CD14-positive monocyte (primary cell): ENCODE measurements at places on chromosomes 5 and 9. TPM values are rescaled to one million over a fixed set of nuclear protein-coding genes. Genes with fewer than 3 reads are reported as not detected.
A peak's percentile ranks its signal among the peaks of the same experiment; 100 is the strongest.

DNA sequence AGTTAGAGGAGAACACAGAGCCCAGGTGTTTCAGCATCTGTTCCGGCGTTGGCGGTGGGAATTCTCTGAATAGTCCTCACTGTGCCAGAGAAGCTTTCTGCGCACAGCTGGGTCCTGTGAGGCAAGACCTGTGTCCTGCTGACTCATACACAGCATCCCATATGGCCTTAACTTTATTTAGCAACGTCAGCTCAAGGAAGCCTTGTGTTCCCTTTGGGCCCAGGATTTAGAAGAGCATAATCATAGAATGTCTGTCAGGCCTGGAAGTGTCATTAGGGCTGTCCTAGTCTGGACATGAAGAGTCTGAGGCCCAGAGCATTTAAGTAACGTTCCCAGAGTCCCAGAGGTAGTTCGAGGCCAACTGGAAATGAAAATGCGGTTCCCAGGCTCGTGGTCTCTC lies 188.6 kb upstream of the DMRT1 start:
- peak; percentile 69 for DNase-seq

- DNase-seq = peak; percentile 98
Observed at GRCh38 chr9:111631214-111631971, at the start of gene DNAJC25. DNAJC25 (plus strand) TSS chr9:111631334; CDS start chr9:111631408, 74 bp downstream.

GRCh38 chr9:107650321-107650720 lies 160.8 kb upstream of the KLF4 start:
- DNase-seq = no peak

The WDR38 gene
- not detected for polyA plus RNA-seq

The CORO2A gene
- 0.88 and 1.2 TPM in 2 replicates for polyA plus RNA-seq

The IL4 gene
- not detected for polyA plus RNA-seq
